Ureter (tissue), 1 donor: ENCODE measurements at places on chromosomes 6 and 20. TPM values are rescaled to one million over a fixed set of nuclear protein-coding genes. Genes with fewer than 3 reads are reported as not detected.
A peak's percentile ranks its signal among the peaks of the same experiment; 100 is the strongest.

DNA sequence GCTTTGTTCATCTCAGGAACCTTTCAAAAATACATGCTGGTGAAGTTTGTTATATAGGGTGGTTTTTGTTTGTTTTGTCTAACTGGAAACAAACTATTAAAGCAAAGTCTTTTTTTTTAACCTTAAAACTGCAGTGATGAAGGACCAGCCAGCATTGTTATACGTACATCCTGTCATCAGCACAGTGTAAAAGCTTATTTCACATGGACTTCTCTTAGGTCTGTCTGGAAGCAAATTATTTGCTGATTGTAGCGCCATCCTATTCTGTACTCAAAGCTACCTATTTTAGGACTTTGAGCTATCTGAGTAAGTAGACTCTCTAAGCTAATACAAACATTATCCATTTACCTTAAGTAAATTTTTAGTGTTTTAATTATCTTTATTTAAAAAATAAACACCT lies 61.7 kb downstream of the SNX9 start:
- DNase-seq: no peak

DNA sequence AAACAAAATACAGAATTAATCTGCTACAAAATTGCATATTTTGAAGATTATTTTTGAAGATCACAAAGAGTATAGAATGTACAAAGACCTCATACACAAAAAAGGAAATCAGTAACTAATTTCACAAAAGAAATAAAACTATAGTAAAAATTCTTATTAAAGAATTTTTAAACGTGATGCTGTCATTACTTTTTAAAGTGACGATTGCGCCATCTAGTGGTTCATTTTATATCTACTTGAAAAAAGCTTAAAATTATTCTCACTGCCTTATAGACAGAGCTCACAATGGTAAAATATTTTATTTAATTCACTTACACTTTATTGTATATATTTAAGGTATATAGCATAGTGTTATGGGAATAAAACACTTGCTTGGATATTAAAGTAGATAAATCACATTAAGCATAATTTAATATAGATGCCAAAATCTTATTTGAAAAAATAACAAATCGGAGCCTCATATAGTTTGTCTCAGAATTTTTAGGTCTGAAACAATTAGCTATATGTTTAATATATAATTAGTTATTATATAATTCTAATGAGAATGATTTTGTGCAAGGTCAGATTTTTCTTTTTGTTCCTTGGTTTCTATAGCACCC lies 128.8 kb downstream of the PHF3 start:
- no peak for DNase-seq

GRCh38 chr6:113888493-113888892 lies 31.3 kb downstream of the MARCKS start:
- DNase-seq: no peak

The OSER1 gene
- 24.4 TPM for total RNA-seq

The CLIC5 gene
- total RNA-seq: 8.0 TPM

The TGM2 gene
- total RNA-seq: 143 TPM

The TRIM10 gene
- not detected for total RNA-seq

GRCh38 chr6:167827583-167828324 lies 1.0 kb downstream of the AFDN start:
- DNase-seq: peak; percentile 64

The MATN4 gene
- total RNA-seq: not detected

The AHI1 gene
- total RNA-seq: 58.1 TPM

DNA sequence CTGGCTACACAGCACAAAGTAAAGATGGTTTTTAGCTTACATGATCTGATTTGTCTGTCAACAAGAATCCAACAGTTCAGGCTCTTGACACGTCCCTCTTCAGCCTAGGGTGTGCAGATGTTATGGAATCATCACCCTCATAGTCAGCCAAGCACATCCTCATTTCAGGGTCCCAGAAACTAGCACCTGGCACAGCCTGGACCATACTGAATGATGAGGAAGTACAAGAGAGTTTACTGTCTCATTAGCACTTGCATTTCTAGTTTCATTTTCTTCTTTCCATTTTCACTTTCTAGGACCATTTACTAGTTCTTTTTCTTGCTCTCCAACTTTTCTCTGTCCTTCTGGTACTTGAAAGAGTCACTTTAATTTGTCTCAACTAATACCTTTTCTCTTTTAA lies 6.5 kb downstream of the RIPOR2 start:
- no peak for DNase-seq

The C6orf58 gene
- 0.55 TPM for total RNA-seq
